ENCODE measurements at places on chromosomes 6 and 20.
A peak's percentile ranks its signal among the peaks of the same experiment; 100 is the strongest.

- no peak for DNase-seq
Measured at GRCh38 chr20:49344975-49345374, 67.1 kb upstream of the ZNFX1 start.

GRCh38 chr6:106527117-106527516, 102.2 kb downstream of the RTN4IP1 start:
- DNase-seq: no peak

- DNase-seq: no peak
Measured at GRCh38 chr6:153076431-153076830, 54.7 kb downstream of the RGS17 start.

- no peak for DNase-seq
Measured at GRCh38 chr6:157723376-157723775, 99.7 kb upstream of the SNX9 start.

GRCh38 chr20:4011226-4011975, 4.0 kb downstream of the RNF24 start:
- no peak for DNase-seq

GRCh38 chr6:158905277-158905676, 86.1 kb upstream of the EZR start:
- no peak for DNase-seq

DNA sequence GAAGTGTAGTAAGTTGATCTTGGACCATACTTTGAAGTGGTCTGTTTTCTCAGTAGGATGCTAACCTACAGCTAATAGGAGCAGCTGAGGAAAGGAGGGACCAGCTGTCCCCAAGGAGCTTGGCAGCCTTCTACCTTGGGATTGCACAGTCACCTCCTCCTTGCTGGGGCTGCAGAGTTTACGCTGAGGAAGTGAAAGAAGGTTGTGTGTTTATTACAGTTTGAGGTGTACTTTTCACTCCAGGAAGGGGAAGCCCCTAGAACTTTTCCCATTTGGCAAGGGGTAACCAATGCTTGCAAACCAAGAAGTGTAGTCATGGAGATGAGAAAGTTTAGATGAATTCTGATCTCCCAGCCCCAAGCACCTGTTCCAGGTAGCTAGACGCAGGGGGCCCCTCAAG, 58.8 kb downstream of the BMP6 start:
- DNase-seq: no peak

GRCh38 chr6:44892579-44892978, 435.6 kb upstream of the RUNX2 start:
- no peak for DNase-seq

- no peak for DNase-seq
Measured at GRCh38 chr20:57724610-57725405, 15.0 kb upstream of the PMEPA1 start.

DNA sequence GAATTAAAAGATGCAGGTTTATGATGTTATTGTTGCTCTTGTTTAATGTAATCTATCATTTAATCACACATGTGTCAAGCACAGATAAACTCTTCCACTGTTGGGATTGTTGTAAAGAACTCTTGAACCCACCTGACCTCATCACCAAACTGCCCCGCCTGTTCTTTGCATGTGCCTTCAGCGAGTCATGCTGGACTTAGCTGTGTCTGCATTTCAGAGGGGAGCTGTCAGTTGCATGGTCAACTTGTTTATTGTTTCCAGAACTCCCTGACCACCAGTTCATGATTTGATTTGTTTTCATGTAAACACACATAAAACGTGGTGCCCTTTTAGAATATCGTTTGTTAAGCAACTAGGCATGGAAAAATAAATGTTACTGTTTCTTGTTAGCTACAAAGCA, 93.6 kb downstream of the KHDC1L start:
- no peak for DNase-seq

- DNase-seq: no peak
Measured at GRCh38 chr20:15623215-15623614, 950.0 kb downstream of the KIF16B start.

DNA sequence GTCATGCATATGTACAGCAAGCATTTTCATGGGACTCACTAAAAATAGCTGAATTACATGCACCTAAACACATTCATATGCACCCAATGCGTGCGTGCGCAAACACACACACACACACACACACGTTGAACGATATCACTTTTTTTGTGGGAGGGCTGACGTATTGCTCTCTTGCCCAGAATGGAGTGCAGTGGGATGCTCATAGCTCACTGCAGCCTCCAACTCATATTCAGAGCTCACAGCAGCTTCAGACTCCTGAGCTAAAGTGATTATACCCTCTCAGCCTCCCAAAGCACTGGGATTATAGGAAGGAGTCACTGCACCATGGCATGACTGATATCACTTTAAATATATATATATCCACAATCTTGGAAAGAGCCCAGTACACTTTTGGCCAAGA, 620.4 kb upstream of the MANEA start:
- DNase-seq: no peak

DNA sequence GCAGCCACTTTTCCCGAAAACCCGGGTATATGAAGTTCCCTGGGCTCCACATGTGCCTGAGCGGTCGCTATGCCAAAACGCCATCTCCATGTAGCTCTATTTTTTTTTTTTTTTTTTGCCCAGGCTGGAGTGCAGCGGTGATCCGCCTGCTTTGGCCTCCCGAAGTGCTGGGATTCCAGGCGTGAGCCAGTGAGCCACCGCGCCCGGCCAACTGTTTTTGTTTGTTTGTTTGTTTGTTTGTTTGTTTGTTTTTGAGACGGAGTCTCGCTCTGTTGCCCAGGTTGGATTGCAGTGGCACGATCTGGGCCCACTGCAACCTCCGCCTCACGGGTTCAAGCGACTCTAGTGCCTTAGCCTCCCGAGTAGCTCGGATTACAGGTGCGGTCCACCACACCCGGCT, 237.5 kb upstream of the IRAK1BP1 start:
- DNase-seq: no peak

- DNase-seq: no peak
Measured at GRCh38 chr6:51513891-51514747, 573.3 kb downstream of the PKHD1 start.

GRCh38 chr20:35901678-35902544, 52.4 kb downstream of the SCAND1 start:
- DNase-seq: no peak

DNA sequence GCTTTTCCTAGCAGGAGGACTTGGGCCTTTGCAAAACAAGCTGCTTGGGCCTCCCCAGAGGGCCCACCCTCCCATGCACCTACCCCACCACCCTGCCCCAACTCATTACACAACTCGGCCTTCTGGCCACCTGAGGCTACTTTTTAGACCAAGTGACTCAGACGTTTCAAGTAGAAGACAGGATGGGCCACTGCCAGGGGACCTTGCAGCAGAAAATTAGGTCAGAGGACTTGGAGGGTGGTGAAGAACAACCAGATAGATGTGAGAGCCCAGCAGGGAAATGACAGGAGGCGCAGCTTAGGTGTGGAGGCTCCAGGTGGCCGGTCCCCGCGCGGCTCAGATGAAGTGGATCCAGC, 1.4 kb downstream of the PPP1R3D start:
- no peak for DNase-seq

GRCh38 chr20:2118783-2119182, 17.2 kb downstream of the STK35 start:
- peak; percentile 12 for DNase-seq

DNA sequence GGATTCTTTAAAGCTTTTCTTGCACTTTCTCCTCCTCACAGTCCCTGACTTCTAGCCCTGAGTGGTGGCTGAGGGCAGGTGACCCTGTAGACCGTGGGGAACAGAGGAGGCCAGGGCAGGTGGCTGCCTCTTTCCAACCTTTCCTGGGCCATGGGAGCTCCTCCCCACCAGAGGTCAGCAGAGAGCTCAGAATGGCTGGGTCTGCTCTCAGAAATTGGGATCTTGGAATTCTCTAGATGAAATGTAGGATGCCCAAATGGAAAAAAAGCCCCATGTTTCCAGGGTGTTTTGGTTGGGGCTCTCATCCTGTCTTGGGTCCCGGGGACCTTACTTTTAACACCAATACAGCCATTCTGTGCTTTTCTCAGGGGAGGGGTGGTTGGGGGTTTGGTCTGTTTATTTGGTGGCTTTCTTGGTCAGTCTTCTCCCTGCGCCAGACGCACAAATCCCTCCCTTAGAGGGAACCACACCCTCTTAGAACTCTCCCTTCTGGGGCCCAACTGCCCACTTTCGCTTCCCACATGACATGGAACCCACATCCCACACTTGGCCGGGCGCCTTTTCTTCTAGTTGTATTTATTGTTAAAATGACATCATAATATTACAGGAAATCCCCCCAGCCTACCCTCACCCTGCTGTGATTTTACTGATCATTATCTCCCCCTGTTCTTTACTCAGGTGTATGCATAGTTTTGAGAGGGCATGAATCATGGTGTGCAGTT, 17.9 kb downstream of the GNAS start:
- peak; percentile 20 for DNase-seq

- DNase-seq: peak; percentile 33
Measured at GRCh38 chr6:107083047-107083768, 32.1 kb downstream of the BEND3 start.

- DNase-seq: peak; percentile 72
Measured at GRCh38 chr6:4134841-4135664, at the start of gene ECI2. ECI2 (minus strand) TSS chr6:4135575; CDS start chr6:4135560, 15 bp downstream.

- no peak for DNase-seq
Measured at GRCh38 chr6:36469148-36469661, 26.4 kb downstream of the KCTD20 start.

- no peak for DNase-seq
Measured at GRCh38 chr6:44076356-44077213, 50.7 kb downstream of the MRPL14 start.

DNA sequence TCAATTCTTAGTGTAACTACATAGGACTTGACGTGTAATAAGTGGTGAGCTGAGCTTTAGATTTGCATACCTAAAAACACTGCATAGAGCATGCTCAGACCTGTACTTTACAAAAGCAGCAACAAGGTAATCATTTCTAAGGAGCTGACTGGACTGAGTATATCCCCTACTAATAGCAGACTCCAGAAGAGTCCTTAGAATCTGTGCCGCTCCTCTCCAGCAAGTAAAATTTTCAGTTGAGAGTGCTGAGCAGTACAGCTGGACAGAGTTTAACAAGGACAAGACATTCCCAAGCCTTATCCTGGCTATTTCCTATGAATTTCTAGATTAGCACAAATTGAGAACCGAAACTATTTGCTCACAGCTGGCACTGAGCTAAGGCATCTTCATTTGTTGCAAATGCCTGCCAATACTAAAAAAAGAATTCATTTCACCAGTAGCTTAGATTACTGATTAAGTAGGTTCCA, 26.1 kb upstream of the KLHL31 start:
- no peak for DNase-seq

DNA sequence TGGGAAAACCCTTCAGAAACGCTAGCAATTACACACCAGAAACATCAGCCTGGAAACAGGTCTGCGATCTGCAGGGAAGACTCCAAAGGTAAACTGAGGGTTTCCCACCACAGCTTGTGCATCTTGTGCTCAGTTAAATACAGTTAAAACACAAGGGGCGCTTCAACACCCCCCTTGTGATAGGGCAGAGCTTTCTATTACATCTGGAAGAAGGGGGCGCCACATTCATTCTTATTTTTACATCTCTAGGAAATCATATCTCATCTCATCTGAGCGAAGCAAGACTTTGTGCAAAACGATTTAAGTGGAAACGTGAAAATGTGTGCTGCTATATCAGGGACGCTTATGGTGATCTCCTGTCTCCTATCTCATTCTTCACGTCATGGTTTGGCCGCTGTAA, 58.5 kb downstream of the PRND start:
- DNase-seq: no peak

DNA sequence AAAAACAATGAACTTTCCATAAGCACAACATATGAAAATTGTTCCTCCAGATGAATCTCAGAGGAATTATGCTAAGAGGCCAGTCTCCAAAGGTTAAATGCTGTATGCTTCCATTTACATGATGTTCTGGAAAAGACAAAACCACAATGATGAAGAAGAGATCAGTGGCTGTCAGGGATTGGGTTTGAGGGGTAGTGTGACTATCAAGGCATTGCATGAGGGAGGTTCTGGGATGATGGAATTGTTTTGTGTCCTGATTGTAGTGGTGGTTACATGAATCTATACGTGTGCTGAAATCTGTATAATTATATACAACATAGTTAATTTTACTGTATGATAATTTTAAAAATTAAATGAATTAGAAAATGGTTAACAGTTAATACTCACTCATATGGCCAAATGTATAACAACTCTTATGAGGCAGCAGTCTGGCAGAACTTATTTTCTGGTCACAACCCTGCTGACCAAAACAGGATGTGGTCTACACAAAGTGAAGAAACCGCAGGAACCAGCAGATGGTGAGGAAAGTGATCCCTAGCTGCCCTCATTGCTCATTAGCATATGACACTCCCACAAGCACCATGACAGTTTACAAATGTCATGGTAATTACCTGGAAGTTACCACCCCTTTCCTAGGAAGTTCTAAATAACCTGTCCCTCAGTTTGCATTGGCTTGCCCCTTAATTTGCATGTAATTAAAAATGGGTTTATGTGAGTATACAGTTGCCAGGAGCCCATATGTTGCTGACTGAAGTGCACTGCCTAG, 31.9 kb downstream of the NSFL1C start:
- DNase-seq: peak; percentile 82

- DNase-seq: no peak
Measured at GRCh38 chr20:1418350-1418749, 25.5 kb upstream of the FKBP1A start.

DNA sequence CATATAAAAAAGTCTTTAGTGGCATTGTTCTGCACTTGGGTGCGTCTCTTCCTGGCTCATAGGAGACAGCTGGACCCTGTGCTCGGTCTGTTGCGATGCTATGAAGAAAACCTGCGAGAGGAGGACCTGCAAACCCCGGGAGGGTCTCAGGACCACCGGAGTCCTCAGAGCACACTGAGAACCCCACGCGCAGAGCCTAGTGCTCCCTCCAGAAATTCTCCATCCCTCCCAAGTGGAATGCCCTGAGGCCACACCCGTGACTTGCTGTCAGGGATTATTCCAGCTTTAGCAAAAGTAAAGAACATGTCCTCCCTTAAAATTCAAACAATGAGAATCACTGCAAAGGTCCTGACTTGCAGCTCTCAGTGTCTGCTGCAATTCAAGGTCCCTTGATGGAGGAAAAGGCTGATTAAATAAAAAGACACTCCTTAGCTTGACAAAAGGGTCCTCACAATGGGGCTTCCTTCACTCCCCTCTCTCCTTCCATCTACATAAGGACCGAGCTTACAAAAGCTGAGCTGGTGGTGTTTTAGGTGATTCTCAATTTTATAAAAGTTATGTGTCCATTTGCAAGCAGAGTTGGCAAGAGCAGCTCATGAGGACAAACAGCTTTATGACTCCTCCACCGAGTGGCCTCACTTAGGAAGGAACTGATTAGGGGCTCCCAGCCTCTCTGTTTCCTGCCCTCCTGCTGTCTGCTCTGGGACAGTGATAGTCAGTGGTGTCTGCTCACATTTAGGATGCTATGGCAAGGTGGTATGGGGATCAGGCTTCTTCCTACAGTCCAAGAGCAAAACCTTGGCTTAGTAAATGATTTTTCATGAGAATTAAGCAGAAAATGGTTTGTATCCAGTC, 97.0 kb downstream of the RAMACL start:
- no peak for DNase-seq

Data from T-helper 2 cell treated with Interferon-gamma antibody and Interleukin-4, amounts not matched to agents 5 μg/mL and 100 μg/mL, for 36 hours (primary cell).